ENCODE measurements at places on chromosomes 1 and 21. TPM values are rescaled to one million over a fixed set of nuclear protein-coding genes. Genes with fewer than 3 reads are reported as not detected.

DNA sequence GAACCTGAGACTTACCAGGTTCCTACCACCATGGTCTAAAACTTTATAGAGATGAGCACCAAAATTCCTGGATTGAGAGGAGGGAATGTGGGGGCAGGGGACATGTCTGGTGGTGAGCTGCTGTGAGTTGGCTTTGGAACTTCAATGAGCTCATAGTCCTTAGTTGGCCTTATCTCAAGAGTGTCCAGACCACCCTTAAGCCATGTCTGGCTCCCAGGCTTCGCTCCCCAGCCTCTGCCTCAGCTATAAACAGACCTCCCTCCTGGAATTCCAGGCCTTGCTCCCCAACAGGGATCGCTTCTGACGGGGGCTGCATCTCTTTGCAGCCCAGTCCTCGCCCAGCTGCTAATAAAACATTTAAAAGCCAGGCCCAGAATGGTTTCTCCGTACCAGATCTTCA, 19.5 kb downstream of the ATF3 start:
- DNase-seq: no peak

- DNase-seq: no peak
These were observed 36.8 kb downstream of the CASZ1 start for GRCh38 chr1:10759413-10760200.

- no peak for DNase-seq
These were observed 121.2 kb upstream of the KCNJ6 start for GRCh38 chr21:38037416-38037815.

Gene BCAR3
- total RNA-seq: 46.4 TPM

GRCh38 chr1:192958871-192959270, 100.3 kb downstream of the UCHL5 start:
- peak; percentile 74 for DNase-seq

All from IMR-90 (cell line).